ENCODE measurements at places on chromosomes 16 and 17. TPM values are rescaled to one million over a fixed set of nuclear protein-coding genes. Genes with fewer than 3 reads are reported as not detected.

Gene CNTNAP4
- total RNA-seq = 0.74 TPM

- H3K27ac ChIP-seq = no peak overlapping the region
- peaks cover 17% of the 10 kb centered on the region for H3K4me1 ChIP-seq
These were observed 27.0 kb upstream of the DHX8 start for GRCh38 chr17:43456661-43457361.

DNA sequence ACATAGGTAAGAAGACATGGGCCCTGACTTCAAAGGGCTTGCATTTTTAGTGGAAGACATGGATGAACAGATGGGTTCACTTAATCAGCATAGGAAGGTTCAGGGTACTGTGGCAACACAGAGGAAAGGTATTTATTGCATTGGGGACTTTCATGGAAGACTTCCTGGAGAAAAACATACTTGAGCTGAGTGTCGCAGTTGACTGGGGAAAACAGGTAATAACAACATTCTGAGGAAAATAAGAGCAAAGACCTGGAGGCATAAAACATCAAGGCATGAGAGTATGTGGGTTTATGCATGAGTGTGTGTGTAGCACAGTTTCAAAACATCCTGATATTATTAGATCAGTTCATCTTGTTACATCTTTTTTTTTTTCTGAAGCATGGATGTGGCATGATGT is 82.7 kb downstream of the MAP2K6 start:
- DNase-seq = no peak
- no peak overlapping the region for H3K27ac ChIP-seq
- no peaks in the 10 kb centered on the region for H3K36me3 ChIP-seq
- no peak overlapping the region for H3K4me3 ChIP-seq
- peaks cover 28% of the 10 kb centered on the region for H3K4me1 ChIP-seq

DNA sequence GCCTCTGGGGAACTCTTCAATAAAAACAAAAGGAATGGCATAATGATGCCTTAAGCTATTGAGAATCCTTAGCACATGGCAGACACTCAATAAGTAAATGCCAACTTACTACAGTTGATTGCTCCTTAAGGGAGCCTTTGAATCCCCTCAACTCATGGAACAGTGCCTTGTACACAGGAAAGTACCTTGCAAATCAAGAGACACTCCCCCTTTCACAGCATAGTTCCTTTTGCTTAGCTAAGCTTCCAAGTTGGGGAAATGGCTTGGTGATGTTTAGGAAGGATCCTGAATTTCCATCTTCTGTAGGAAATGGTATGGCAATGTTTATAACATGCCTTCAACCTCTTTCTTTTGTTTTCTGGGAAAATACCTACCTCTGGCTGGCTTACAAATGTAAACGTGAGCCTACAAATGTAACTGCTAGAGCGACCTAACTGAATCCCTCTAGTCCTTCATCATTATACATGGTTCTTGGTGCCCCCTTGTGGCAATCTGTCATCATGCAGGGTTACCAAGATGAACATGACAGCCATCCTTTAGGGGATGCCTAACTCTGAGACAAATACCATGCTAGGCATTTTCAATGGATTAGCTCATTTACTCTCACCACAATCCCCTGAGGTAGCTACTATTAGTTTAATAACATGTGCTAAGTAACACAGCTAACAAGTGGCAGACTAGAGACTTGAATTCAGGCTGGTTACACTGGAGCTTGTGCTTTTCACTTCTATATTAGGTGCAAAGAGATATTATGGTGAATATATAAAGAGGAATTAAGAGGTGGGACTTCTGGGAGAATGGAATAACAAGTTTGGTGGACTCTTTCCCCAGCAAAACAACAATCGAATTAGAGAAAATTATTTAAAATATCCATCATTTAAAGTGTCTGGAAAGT is 65.0 kb downstream of the MMD start:
- H3K4me1 ChIP-seq = no peaks in the 10 kb centered on the region
- H3K27me3 ChIP-seq = no peaks in the 10 kb centered on the region
- no peak overlapping the region for H3K27ac ChIP-seq
- peak; percentile 46 for DNase-seq

GRCh38 chr16:73396556-73396955 is 348.6 kb upstream of the ZFHX3 start:
- H3K27ac ChIP-seq = no peak overlapping the region
- no peak for DNase-seq

GRCh38 chr16:9966569-9967157 is 215.6 kb downstream of the GRIN2A start:
- DNase-seq = no peak
- peaks cover 5% of the 10 kb centered on the region for H3K27me3 ChIP-seq
- no peaks in the 10 kb centered on the region for H3K4me1 ChIP-seq
- H3K4me3 ChIP-seq = no peak overlapping the region
- H3K36me3 ChIP-seq = no peaks in the 10 kb centered on the region

DNA sequence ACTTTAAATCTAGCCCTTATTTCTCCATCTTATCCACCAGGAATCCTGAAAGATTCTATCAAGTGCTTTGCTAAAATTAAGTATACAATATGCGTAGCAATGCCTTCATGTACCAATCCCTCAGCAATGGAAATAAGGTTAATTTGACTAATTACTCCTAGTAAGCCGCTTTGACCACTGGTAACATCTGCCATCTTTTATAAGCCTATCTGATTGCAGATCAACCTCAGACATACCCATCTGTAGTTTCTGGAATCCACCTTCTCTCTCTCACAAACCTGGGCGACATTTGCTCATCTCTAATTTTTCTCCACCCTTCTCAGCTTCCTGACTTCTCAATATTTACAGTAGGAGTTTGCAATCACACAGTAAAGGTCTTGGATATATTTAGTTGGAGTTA is 138.8 kb upstream of the CRHR1 start:
- H3K36me3 ChIP-seq = peaks cover 2% of the 10 kb centered on the region
- no peaks in the 10 kb centered on the region for H3K27me3 ChIP-seq
- no peak overlapping the region for H3K27ac ChIP-seq

GRCh38 chr17:2847381-2848333 is 51.4 kb downstream of the RAP1GAP2 start:
- no peak for DNase-seq
- H3K36me3 ChIP-seq = no peaks in the 10 kb centered on the region
- H3K27me3 ChIP-seq = no peaks in the 10 kb centered on the region
- H3K27ac ChIP-seq = no peak overlapping the region
- H3K4me3 ChIP-seq = no peak overlapping the region
- peaks cover 17% of the 10 kb centered on the region for H3K4me1 ChIP-seq

DNA sequence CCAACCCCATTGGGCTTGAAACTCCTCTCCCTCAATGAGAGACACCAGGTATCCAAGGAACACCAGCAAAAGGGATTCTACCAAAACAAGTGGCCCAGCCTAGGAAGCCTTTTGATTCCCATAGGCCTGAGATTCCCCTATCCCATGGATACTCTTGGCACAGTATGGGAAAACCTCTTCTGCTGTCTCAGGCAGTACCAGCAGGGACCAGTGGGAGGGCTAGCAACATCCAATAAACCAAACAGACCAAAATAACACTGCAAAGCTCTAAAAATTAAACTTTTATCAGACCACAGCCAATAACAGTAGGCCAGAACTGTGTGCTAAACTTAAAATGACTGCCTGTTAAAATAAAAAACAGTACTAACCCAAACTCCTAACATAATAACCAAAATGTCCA is 153.9 kb upstream of the CES5A start:
- no peak overlapping the region for H3K27ac ChIP-seq
- no peak overlapping the region for H3K4me3 ChIP-seq
- no peaks in the 10 kb centered on the region for H3K4me1 ChIP-seq
- peaks cover 5% of the 10 kb centered on the region for H3K27me3 ChIP-seq

Gene HAPSTR1
- total RNA-seq = 79.7 TPM

Data from progenitor cell of endocrine pancreas (in vitro differentiated cells).